ENCODE measurements at places on chromosomes 3 and 15.

- DNase-seq = no peak
These were observed 13.6 kb upstream of the NANOGP8 start for GRCh38 chr15:35098737-35099136.

DNA sequence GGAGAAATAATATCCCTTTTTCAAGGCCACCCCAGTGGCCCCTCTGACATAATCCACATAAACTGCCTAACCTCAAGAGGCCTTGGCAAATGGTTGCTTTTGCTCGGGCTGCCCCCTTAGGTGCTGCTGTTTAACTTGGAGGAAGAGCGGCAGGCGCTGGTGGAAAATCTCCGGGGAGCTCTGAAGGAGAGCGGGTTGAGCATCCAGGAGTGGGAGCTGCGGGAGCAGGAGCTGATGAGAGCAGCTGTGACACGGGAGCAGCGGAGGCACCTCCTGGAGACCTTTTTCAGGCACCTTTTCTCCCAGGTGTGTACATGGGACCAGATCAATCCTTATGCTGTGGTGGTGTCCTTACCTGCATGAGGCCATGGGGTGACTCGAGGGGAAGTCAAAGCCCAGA is 15.0 kb downstream of the DUOX1 start:
- DNase-seq = no peak

DNA sequence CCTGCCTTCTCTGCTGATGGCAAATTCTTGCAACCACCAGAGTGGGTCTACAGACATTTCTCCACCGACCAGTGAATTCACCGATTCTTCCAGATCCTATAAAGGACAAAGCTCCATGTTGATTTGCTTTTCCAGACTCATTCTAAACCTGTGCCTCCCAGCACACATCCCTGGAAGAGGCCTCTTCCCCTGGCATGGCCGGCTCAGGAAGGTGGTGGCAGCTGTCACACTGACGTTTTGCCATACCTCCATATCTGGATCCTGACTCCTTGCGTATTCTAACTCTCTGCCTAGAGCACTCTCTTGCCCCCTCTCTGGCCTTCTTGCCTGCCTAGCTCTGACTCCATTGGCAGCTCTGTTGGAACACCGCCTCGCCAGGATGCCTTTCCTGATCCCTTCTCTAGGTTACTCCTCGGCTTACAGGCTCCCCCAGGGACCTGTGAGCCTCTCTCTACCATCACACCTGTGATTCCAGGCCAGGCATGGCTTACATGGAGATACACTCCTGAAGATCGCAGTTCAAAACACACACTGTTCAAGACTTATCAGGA is 31.0 kb downstream of the SLCO2A1 start:
- DNase-seq = no peak

GRCh38 chr15:101490922-101491733 is 1.6 kb upstream of the PCSK6 start:
- no peak for DNase-seq

GRCh38 chr3:77251136-77251535 is 211.2 kb downstream of the ROBO2 start:
- DNase-seq = no peak

DNA sequence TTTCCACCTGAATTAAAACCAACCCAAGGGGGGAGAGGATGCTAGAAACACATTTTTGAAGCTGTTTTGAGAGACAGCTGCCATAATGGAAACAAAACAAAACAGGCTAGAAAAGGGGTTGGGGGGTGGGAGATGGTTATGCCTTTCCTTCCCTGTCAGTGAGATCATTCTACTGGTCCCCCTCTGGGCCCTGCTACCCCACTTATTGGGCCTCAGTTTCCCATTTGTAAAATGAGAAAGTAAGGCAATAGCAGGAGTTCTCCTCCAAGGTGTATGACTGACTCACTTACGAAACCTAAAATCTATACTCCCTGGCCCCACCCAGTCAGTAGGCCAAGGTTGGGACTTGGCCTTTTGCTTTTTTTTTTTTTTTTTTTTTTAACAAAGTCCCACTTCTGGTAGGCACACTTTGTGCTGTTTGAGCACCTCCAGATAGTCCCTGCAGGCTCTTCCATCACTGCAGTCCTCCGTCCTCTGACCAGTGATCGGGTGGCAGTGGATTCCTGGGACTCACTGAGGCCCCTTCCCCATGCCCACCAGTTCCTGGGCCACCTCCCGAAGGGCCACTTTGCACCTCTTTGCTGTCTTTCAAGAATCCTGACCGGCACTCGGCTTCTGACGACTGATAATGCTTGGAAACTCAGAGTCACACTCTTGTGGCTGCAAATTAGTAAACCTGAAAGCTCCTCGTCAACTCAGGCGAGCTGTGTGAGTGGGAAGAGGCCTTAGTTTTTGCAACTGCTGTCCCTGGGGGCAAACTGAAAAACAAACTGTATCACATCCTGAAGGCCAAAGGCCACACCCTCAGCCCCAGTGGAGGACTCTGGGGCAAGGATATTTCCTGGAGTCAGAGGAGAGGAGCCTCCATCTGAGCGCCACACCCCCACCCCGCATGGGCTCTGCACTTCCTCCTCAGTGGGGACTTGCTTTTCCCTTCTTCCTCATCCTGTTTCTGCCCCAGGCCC is 6.7 kb upstream of the PSTPIP1 start:
- DNase-seq = no peak

DNA sequence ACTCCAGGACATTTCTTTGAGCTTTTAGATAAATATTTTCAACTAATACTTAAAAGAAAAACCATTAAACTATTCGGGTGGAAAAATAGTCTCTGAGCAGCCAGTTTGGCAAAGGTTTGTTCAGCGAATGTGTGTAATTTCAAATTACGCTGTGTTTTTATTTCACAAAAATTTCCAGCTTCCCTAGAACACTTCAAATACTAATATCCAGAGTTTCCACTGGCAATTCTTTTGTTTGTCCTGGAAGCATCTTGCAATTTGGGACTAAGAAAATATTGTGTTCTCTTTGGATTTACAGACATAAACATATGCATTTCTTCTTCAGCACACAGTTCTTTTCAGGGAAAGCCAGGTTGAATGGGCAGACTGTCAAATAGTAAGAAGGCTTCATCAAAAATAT is 61.9 kb downstream of the MDFIC2 start:
- DNase-seq = no peak

GRCh38 chr3:65146179-65146578 is 458.4 kb upstream of the ADAMTS9 start:
- no peak for DNase-seq

- DNase-seq = no peak
These were observed 189.2 kb upstream of the FEZF2 start for GRCh38 chr3:62562596-62562995.

DNA sequence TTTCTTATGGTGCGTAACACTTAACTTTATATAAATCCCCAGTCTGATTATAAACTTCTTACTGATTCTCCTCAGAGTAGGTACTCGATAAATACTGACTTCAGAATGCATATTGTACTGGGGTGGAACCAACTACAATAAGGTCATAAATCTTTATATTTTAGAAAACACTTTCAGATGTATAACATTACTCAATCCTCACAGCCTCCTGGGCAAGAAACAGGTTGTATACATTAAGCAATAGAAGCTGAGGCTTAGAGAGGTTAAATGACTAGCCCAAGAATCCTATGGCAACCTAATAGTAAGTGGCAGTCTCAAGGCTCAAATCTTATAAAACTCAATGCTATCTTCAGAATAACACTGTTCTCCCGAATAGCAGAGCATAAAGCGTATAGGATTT is 9.1 kb downstream of the VPS13C start:
- no peak for DNase-seq

GRCh38 chr3:149058602-149059001 is 27.7 kb downstream of the HLTF start:
- DNase-seq = no peak

DNA sequence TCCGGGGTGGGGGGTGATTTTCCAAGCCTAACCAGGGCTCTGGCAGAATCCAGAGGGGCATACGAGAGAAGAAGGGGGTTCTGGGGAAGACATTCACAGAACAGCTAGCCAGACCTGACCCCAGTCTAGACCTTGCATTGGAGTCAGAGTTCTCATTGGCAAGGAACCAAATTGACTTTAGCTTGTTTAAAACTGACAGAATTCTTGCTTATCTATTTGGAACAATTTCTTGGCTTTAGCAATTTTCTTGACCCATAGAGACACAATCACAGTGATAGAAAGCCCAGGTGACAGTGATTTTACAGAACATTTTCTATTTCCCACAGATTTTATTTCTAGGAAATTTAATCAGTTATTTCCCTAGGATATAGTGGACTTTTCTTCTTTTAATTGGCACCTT is 23.6 kb upstream of the ATP11B start:
- DNase-seq = no peak

DNA sequence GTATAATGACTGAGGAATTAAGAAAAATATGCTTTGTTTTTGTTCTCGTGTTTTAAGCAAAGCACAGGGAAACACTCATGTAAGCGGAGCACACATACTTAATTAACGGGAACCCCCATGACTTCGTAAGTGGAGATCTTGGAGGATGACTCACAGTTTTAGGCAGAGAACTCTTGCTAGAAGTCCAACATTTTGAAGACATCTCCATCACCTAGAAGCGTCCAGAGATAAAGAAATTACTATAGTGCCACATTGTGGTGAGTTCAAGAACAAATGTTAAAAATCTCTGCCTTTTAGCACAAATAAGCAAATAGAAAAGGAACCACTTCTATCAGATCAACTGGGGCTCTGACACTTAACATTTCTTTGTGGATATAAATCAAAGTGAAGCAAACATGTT is 194.1 kb upstream of the ARHGEF26 start:
- no peak for DNase-seq

- no peak for DNase-seq
These were observed 83.6 kb upstream of the TNIK start for GRCh38 chr3:171543759-171544300.

- DNase-seq = no peak
These were observed 801 bp downstream of the CA12 start for GRCh38 chr15:63380808-63381282.

- DNase-seq = no peak
These were observed 12.2 kb downstream of the RNF111 start for GRCh38 chr15:58999694-59000093.

- no peak for DNase-seq
These were observed 87.5 kb upstream of the MYO5C start for GRCh38 chr15:52383100-52383588.
